Testis (tissue), 5 donors: ENCODE measurements at places on chromosomes 1 and 21. TPM values are rescaled to one million over a fixed set of nuclear protein-coding genes. Genes with fewer than 3 reads are reported as not detected.
A peak's percentile ranks its signal among the peaks of the same experiment; 100 is the strongest.

The FAM72A gene
- polyA plus RNA-seq: 13.7 TPM

The RCAN1 gene
- 20.6 TPM for polyA plus RNA-seq

The ITGB2 gene
- polyA plus RNA-seq: 27.4 TPM

DNA sequence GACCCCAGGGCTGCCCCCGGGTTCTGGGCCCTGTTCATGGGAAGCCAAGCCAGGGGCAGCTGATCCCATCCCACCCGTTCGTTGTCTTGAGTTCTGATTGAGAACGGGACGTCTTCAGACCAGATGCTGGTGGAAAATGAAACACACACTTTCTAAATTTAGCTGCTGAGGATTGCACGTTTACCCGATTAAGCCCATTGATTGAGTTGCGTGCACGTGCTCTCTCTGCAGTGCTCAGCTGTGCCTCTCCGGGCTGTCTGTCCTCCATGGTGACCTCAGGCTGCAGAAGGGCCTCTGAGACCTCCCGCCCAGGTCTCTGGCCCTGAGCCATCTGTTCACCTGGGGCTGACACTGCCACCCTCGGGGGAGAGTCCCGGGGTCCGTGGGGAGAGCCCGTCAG lies 27.0 kb upstream of the PEX10 start:
- H3K4me3 ChIP-seq: no peak overlapping the region
- no peaks in the 10 kb centered on the region for H3K27me3 ChIP-seq
- no peaks in the 10 kb centered on the region for H3K36me3 ChIP-seq
- H3K27ac ChIP-seq: no peak overlapping the region
- DNase-seq: no peak
- H3K4me1 ChIP-seq: peaks cover 5% of the 10 kb centered on the region

The KAZN gene
- 14.6 TPM for polyA plus RNA-seq

GRCh38 chr1:46137916-46138315 lies 5.5 kb upstream of the PIK3R3 start:
- H3K4me1 ChIP-seq: peaks cover 9% of the 10 kb centered on the region
- H3K36me3 ChIP-seq: no peaks in the 10 kb centered on the region
- no peak for DNase-seq
- H3K27ac ChIP-seq: peak overlapping the region; percentile 63
- no peaks in the 10 kb centered on the region for H3K27me3 ChIP-seq

- H3K4me3 ChIP-seq: no peak overlapping the region
- DNase-seq: peak; percentile 72
- no peaks in the 10 kb centered on the region for H3K36me3 ChIP-seq
- H3K27ac ChIP-seq: peak overlapping the region; percentile 22
- no peaks in the 10 kb centered on the region for H3K27me3 ChIP-seq
These were observed 18.3 kb downstream of the SYNC start for GRCh38 chr1:32684167-32684811.

DNA sequence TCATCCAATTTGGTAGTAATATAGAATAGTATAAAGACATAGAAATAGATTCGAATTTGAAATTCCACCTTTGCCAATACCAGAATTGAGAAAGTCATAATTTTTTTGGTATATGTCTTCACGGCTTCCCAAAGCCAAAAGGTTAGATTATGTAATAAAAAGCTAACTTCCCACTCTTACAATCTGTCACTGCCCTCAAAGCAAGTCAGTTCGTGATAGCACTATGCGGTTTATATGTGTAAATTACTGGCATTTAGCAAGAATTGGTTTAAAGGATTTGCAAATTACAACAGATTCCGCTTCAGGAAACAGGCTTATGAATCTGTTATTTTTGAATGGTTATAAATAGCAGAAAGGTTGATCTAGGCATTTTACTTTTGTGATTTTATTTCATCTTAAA lies 679.4 kb upstream of the ADGRL2 start:
- no peaks in the 10 kb centered on the region for H3K4me1 ChIP-seq
- H3K4me3 ChIP-seq: no peak overlapping the region
- DNase-seq: no peak
- no peak overlapping the region for H3K27ac ChIP-seq

DNA sequence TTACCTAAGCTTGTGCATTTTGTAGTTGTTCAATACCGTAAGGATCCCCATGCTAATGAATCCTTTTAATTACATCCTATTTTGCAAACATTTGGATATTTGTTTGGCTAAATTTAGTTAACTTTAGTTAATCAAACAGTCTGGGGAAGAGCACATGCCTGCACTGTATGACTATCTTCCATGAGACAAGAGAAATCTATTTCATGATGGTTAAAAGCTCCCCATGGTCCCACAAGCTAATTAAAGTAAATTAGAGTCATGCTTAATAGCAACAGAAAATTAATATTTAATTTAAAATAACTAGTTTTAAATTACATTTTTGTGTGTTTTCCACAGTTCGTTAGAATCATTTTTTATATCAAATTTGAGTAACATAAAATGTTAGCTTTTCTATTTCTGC lies 95.4 kb upstream of the S1PR1 start:
- no peak overlapping the region for H3K4me3 ChIP-seq
- H3K27me3 ChIP-seq: no peaks in the 10 kb centered on the region
- no peak for DNase-seq
- no peaks in the 10 kb centered on the region for H3K36me3 ChIP-seq
- H3K27ac ChIP-seq: no peak overlapping the region

GRCh38 chr1:77076759-77077158 lies 142.5 kb downstream of the PIGK start:
- H3K27me3 ChIP-seq: no peaks in the 10 kb centered on the region
- H3K4me1 ChIP-seq: no peaks in the 10 kb centered on the region
- DNase-seq: no peak
- H3K36me3 ChIP-seq: no peaks in the 10 kb centered on the region
- no peak overlapping the region for H3K27ac ChIP-seq

GRCh38 chr1:207495801-207496792 lies at the start of gene CR1:
CR1 (plus strand) TSS chr1:207496157; CDS start chr1:207496268, 111 bp downstream.
- peak; percentile 23 for DNase-seq
- no peaks in the 10 kb centered on the region for H3K36me3 ChIP-seq
- no peak within 1 kb of the TSS for H3K27ac ChIP-seq
- H3K4me1 ChIP-seq: no peaks in the 10 kb centered on the region
- H3K27me3 ChIP-seq: no peaks in the 10 kb centered on the region

The E2F2 gene
- polyA plus RNA-seq: 4.8 TPM

DNA sequence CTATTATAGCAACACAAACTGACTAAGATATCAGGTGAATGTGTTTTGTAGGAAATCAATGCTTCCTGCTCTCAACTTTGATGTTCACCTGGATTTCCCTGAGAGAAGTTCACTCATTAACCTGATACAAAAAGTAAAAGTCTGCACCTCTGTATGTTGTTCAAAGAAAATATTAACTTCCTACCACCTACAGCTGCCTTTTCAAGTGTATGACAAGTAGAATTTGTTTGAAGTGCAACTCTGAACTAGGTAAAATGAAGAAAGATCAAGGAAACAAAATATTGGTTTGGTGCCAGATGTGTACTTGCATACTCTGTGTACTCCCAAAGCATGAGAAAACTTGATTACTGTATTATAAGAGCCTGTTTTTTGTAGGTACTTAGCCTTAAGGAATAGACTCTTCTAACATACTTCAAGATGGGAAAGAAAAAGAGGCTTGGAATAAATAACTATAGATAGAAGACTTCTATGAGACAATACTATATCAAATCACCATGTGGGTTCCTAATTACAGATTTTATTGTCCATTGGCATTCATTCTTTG lies 193.4 kb downstream of the APP start:
- H3K27me3 ChIP-seq: no peaks in the 10 kb centered on the region
- no peak for DNase-seq
- no peak overlapping the region for H3K4me3 ChIP-seq
- no peaks in the 10 kb centered on the region for H3K36me3 ChIP-seq
- no peaks in the 10 kb centered on the region for H3K4me1 ChIP-seq

The GBP7 gene
- 0.12 TPM for polyA plus RNA-seq

The SPRR2A gene
- not detected for polyA plus RNA-seq

GRCh38 chr1:61269602-61270001 lies 187.2 kb downstream of the NFIA start:
- no peaks in the 10 kb centered on the region for H3K36me3 ChIP-seq
- no peak for DNase-seq
- no peak overlapping the region for H3K4me3 ChIP-seq

- H3K27me3 ChIP-seq: no peaks in the 10 kb centered on the region
- DNase-seq: no peak
- no peak overlapping the region for H3K27ac ChIP-seq
- H3K36me3 ChIP-seq: no peaks in the 10 kb centered on the region
- no peak overlapping the region for H3K4me3 ChIP-seq
- H3K4me1 ChIP-seq: peaks cover 4% of the 10 kb centered on the region
These were observed 8.1 kb upstream of the SLC25A34 start for GRCh38 chr1:15727866-15728534.

The HDGF gene
- 133 TPM for polyA plus RNA-seq

DNA sequence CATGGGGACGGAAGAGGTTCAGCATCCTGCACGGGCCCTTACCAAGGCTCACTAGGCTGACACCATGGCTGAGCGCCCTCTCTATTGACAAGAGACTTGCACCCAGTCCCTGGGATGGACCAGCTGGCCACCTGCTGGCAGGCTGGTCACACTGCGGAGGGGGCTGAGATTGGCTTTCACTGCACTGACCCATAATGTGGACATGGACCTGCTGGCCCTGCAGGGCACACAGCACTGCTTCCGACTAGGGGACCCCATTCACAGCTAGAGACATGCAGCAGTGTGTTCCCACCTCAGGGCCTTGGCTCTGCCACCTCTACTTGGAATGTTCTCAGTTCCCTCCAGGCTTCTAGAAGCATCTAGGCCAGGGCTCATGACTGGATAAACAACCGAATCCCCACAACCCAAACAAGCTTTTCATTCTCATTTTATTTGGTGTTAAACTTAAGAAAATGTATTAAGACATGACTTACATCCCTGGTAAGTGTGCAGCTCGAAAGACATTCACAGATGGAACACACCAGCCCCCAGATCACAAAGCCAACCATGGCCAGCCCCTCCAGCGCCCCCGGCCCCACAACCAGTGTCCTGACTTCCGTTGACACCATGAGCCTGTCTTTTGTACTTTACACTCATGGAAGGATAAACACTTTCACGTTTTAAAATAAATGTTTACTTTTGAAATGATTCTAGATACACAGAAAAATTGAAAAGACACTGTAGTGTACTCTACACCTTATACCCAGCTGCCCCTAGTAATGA lies 9.3 kb upstream of the SRARP start:
- H3K4me3 ChIP-seq: no peak overlapping the region
- no peaks in the 10 kb centered on the region for H3K36me3 ChIP-seq
- H3K27ac ChIP-seq: no peak overlapping the region
- H3K27me3 ChIP-seq: no peaks in the 10 kb centered on the region
- peak; percentile 76 for DNase-seq

The AMY2A gene
- 0.63 TPM for polyA plus RNA-seq

DNA sequence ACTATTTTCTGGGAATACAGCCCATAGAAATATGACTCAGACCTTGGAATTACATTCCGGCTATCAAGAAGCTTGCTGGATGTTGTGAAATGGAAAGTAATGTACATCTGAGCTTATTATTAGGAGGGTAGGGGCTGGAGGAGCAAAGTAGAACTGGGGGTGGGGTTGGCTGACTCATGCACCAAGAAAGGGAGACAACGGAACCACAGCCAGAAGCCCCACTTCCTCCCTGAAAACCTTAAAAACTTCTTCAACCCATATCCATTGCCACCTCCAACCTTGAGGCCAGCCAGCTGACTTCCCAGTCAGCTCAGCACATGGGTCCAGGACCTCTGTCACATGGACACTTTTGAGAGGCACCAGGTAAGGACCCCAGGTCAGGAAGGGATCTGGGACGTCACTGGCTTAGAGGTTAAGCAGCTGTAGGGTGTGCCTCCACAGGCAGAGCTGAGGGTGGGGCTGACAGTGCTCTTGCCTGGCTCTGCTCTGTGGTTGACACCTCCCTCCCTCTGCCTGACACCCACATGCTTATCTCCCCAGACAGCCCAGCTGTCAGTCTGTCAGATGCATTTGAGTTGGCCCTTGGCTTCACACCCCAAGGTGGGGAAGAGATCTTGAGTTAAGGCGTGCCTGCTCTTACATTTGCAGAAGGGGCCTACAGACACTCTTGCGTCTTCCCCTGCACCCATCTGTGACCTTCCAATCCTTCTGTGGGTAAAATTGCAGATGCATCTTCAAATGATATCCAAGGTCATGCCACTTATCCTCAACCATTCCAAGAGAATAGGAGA lies 5.7 kb upstream of the ZNF683 start:
- H3K4me1 ChIP-seq: no peaks in the 10 kb centered on the region
- H3K27me3 ChIP-seq: no peaks in the 10 kb centered on the region
- H3K4me3 ChIP-seq: no peak overlapping the region
- no peak for DNase-seq
- H3K27ac ChIP-seq: no peak overlapping the region

GRCh38 chr1:30319765-30320580 lies 403.4 kb downstream of the MATN1 start:
- H3K4me1 ChIP-seq: no peaks in the 10 kb centered on the region
- DNase-seq: no peak
- no peaks in the 10 kb centered on the region for H3K36me3 ChIP-seq
- H3K4me3 ChIP-seq: no peak overlapping the region
- H3K27me3 ChIP-seq: no peaks in the 10 kb centered on the region
- no peak overlapping the region for H3K27ac ChIP-seq

The RGS4 gene
- polyA plus RNA-seq: 8.9 TPM

DNA sequence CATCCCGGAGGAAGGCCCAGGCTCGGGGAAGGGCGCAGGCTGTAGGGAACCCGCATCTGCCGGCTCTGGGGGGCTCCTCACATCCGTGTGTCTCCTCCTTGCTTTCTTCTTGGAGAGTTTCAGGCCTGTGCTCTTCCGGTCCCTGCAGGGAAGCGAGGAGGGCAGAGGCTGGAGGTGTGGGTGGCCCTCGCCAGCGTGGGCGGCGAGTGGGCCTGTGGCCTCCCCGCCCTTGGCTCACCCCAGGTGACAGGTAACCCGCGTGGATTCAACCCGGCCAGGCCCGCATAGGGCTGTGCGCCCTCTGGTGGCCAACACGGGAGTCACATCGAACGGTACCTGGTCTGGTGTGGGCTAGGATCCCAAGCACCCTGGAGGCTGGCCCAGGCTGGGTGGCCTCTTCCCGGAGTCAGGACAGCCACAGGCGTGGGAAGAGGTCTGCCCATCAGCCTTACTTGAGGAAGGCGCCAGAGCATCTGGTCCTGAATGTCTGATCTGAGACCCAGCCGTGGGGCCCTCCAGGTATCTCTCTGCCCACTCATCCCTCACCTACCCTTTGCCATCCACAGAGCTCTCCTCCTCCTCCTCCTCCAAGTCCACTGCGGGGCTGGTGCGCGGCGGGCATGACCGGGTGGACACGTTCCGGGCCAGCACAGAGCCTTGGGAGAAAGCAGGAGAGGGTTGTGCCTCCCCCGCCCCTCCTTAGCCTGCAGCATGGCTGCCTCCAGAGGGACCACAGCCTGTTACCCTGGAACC lies 9.6 kb upstream of the TNFRSF25 start:
- H3K36me3 ChIP-seq: no peaks in the 10 kb centered on the region
- H3K27ac ChIP-seq: no peak overlapping the region
- H3K27me3 ChIP-seq: no peaks in the 10 kb centered on the region
- H3K4me1 ChIP-seq: no peaks in the 10 kb centered on the region

The WASF2 gene
- polyA plus RNA-seq: 128 TPM

GRCh38 chr1:199302554-199302953 lies 663.7 kb downstream of the PTPRC start:
- no peak overlapping the region for H3K27ac ChIP-seq
- H3K4me3 ChIP-seq: no peak overlapping the region
- no peaks in the 10 kb centered on the region for H3K4me1 ChIP-seq
- no peaks in the 10 kb centered on the region for H3K36me3 ChIP-seq
- no peaks in the 10 kb centered on the region for H3K27me3 ChIP-seq
- no peak for DNase-seq

The LCE2C gene
- not detected for polyA plus RNA-seq

The LEMD1 gene
- polyA plus RNA-seq: 83.2 TPM

- H3K4me3 ChIP-seq: no peak overlapping the region
- no peaks in the 10 kb centered on the region for H3K27me3 ChIP-seq
- H3K27ac ChIP-seq: no peak overlapping the region
- no peak for DNase-seq
- no peaks in the 10 kb centered on the region for H3K4me1 ChIP-seq
These were observed 180.7 kb downstream of the ZBTB18 start for GRCh38 chr1:244231572-244232315.
